Activated CD4-positive, alpha-beta T cell treated with anti-CD3 and anti-CD28 coated beads for 36 hours (primary cell): ENCODE measurements at places on chromosomes 11 and 22. TPM values are rescaled to one million over a fixed set of nuclear protein-coding genes. Genes with fewer than 3 reads are reported as not detected.

MYOD1 gene
- total RNA-seq, result not detected

TMEM126B gene
- 74.2 TPM for total RNA-seq

TMPRSS4 gene
- total RNA-seq, result not detected

CSF2RB gene
- 0.54 TPM for total RNA-seq

KCTD14 gene
- total RNA-seq, result 0.21 TPM

FGF19 gene
- 0.09 TPM for total RNA-seq

TRIM29 gene
- total RNA-seq, result not detected

DNA sequence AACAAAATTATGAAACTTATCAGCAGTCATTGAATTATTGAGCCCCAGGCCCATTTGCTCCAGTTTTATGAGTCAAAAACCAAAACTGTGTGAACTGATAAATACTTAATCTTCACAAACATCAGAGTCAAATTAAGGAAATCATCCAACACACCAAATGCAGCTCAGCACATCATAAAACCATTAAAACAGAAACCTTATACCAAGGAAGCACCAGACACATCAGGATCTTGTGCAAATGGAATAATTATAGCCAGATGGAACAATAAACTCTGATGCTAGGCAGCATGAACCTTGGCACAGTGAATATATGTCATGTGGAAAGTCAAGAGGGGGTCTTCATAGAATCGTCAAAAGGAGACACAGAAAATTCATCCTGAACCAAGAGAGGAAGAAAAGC, 410.7 kb upstream of the API5 start:
- no peak for DNase-seq

GRCh38 chr11:123062892-123063825, 1.2 kb upstream of the HSPA8 start:
- peak; percentile 66 for DNase-seq

DNA sequence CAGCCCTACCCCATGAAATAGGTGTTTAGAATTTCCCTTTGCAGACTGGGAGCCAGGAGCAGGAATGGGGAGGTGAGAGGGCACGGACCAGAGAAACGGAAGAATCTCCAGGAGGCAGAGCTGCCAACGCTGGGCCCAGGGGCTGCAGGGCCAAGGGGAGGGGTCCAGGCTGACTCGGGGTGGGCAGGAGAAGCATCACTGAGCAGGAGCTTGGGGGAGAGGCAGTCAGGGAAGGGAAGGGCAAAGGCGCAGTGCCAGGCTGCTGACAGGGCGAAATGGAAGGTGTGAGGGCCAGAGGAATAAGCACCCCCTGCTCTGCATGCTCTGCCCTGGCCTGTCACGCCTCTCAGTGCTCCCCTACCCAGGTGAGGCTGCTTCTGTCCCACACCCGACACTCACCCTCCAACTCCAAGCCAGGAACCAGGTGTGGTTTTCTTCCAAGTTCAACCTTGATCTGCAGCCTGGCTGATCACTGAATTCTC, 14.5 kb downstream of the LRRC32 start:
- no peak for DNase-seq

DNA sequence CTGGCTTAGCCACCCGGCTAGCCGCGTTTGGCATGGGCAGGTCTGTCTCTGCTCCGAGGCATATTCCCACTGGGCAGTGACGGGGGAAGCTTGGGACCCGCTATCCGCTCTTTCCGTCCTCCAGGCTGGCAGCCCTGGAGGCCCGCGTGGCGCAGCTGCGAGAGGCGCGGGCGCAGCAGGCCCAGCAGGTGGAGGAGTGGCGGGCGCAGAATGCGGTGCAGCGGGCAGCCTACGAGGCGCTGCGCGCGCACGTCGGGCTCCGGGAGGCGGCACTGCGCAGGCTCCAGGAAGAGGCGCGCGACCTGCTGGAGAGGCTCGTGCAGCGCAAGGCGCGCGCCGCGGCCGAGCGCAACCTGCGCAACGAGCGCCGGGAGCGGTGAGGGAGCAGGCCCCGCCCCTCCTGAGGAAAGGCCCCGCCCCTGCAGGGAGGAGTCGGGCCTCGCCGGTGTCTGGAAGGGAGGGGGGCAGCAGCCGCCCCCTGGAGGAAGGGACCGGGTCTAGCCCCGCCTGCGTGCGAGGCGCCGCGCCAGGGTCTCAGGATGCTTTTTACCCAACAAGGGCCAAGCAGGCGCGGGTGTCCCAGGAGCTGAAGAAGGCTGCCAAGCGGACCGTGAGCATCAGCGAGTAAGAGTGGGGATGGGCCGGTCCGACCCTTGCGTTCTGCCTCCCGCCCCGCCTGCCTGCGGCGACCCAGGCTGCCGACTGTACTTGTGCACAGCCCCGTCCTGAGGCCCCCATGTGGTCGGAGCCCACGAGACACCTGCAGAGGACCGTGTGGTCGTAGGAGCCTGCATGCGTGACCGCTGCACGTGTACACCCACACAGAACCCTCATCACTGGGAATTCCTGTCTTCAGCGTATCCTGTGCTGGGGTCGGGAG, 7.9 kb downstream of the ATG16L2 start:
- DNase-seq, result peak; percentile 85

DNA sequence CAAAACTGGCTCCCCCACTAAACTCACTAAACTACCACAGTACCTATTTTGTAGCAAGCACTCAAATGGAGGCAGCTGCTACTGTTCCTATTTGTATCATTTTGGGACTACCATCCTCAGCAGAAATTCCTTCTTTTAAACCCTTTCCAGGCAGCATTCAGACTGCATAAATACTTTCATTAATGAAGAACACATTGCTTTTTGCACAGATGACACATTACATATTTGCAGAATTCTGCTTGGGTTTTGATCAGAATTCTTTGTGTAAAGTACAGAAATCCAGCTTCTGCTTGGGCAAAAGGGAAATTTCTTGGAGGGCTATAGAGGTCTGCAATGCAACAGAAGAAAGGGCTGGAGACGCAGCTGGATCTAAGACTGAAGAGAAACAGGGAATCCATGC, 24.2 kb downstream of the RBX1 start:
- DNase-seq, result no peak

- no peak for DNase-seq
These were observed 19.4 kb downstream of the LRRC74B start for GRCh38 chr22:21064917-21065864.

GRCh38 chr11:10758957-10759356, 7.9 kb downstream of the CTR9 start:
- DNase-seq, result no peak

- no peak for DNase-seq
These were observed 76.2 kb downstream of the KCNC1 start for GRCh38 chr11:17810746-17811145.

DNA sequence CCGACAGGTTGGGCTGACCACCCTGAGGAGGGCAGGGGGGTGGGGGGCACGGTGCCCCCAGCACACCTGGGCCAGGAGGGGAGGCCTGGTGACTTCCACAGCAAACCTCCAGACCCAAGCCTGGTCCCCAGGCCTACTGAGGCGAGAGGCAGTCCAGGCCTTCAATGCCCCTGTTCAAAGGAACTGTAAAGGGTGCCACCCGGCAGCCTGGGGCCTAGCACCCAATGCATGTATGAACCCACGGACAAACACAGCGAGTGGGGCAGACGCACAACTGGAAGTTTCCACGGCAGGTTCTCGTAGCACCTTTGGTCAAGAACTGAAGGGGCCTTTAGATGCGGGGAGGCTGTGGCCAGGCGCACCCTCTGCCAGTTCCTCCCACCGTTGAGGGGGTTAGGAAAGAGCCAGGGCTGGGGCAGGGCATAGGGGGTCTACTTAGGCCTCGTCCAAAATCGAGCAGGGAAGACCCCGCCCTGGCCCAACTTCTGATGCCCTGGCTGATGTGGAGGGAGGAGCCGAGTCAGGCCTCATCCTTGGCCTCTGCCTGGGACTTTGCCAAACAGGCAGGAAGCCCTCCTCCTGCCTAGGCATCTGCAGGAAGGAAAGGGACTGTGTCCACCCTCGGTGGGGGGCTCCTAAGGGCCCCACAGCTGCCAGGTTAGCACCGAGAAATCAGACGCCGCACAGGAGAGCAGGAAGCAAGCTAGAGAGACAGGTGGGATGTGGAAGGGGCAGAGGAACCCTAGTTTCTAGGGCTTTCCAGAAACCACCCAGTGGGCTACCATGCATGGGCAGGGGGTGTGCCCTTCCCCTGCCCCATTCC, 6.6 kb downstream of the CBX6 start:
- DNase-seq, result peak; percentile 6

- no peak for DNase-seq
These were observed 53.1 kb downstream of the SPECC1L start for GRCh38 chr22:24323695-24324094.

- no peak for DNase-seq
These were observed 142.7 kb downstream of the WNT7B start for GRCh38 chr22:45834241-45834640.

DNA sequence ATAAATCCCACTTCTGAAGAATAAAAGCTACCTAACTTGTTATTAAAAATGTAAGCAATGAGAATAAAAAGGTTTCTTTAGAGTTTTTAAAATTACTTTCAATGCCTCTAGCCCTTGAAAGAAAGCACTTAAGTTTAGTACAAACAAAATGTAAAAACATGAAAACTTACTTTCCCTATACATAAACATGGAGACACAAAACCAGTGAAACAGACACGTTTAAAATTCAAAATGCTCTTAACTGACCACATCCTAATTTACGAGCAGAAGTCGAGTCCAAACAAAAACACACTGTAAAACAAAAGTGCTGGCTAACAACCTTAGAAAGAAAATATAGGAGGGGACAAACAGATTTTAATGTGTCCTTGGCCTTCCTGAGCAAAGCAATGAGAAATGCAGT, 36.6 kb downstream of the TCF20 start:
- no peak for DNase-seq

GRCh38 chr22:50576070-50576469, 2.2 kb downstream of the CPT1B start:
- no peak for DNase-seq

- DNase-seq, result peak; percentile 65
These were observed 114.6 kb downstream of the STIM1 start for GRCh38 chr11:3970108-3970507.
